ENCODE measurements at places on chromosomes 3 and 15.

DNA sequence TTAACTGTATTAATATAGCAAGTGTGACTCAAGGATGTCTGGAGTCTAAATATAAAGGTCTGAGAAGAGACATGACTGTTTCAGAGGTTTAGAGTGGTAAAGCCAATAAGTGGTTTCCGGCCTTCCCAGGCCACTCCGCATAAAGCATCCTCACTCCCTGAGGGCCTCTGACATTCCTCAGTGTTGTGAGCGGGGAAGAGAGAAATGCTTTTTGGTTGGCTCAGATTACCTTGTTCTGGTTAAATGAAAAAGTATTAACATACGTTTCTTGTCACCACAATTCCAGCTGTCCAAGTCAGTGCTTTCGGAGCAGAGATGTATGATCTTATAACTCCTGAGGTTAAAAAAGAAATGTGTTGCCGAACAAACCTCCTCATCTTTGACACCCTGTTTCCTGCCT, 103.8 kb downstream of the RBMS3 start:
- no peaks in the 10 kb centered on the region for H3K27me3 ChIP-seq
- no peak overlapping the region for H3K4me3 ChIP-seq
- no peaks in the 10 kb centered on the region for H3K36me3 ChIP-seq
- no peak for DNase-seq
- no peak overlapping the region for H3K27ac ChIP-seq

- no peaks in the 10 kb centered on the region for H3K27me3 ChIP-seq
- no peak for DNase-seq
- H3K4me3 ChIP-seq: no peak overlapping the region
Observed at GRCh38 chr3:73827204-73827603, 202.5 kb upstream of the PDZRN3 start.

DNA sequence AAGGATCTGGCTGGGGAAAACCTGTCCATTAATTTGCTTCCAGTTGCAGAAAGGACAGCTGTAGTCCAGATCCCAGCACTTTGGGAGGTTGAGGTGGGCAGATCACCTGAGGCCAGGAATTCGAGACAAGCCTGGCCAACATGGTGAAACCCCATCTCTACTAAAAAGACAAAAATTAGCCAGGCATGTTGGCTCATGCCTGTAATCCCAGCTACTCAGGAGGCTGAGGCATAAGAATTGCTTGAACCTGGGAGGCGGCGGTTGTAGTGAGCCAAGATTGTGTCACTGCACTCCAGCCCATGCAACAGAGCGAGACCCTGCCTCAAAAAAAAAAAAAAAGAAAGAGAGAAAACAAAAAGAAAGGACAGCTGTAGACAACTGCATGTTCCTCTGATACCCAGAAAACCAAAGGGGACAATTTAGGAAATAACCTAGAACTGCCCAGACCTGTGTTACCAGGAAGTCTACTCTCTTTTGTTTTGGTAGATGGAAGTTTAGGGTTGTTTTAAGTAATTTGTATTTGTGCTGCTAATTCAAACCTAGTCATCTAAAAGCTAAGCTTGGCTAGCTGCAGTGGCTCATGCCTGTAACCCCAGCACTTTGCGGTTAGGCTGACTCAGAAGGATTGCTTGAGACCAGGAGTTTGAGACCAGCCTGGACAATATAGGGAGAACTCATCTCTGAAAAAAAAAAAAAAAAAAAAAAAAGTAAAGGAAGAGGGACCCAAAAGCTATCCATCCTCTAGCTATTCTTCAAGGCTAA, 22.7 kb downstream of the EXD1 start:
- H3K36me3 ChIP-seq: no peaks in the 10 kb centered on the region
- no peak overlapping the region for H3K27ac ChIP-seq
- H3K4me3 ChIP-seq: no peak overlapping the region
- H3K27me3 ChIP-seq: peaks cover 5% of the 10 kb centered on the region
- no peak for DNase-seq
- no peaks in the 10 kb centered on the region for H3K4me1 ChIP-seq

GRCh38 chr3:183629546-183630301, 5.7 kb upstream of the KLHL24 start:
- H3K27me3 ChIP-seq: peaks cover 4% of the 10 kb centered on the region
- H3K36me3 ChIP-seq: no peaks in the 10 kb centered on the region

All from stimulated activated naive B cell treated with anti-CD40 and anti-IgM and Interleukin-4, amounts not matched to agents 10 μg/mL and 1 μg/mL and 100 μg/mL, for 72 hours (primary cell).